ENCODE measurements at places on chromosomes 6 and 20.

DNA sequence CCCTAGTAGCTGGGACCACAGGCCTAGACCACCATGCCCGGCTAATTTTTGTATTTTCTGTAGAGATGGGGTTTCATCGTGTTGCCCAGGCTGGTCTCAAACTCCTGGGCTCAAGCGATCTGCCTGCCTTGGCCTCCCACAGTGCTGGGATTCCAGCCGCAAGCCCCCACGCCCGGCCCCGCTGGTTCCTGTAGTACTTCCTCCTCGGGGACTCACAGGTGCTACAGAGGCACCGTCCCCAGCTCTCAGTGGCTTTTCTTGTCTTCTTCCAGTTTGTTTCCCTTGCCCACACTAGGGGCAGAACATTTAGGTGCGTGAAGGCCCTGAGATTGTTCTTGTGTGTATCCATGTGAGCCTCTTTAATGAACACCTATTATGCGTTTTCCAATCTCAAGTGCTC, 773 bp upstream of the ZBP1 start:
- DNase-seq, result no peak

DNA sequence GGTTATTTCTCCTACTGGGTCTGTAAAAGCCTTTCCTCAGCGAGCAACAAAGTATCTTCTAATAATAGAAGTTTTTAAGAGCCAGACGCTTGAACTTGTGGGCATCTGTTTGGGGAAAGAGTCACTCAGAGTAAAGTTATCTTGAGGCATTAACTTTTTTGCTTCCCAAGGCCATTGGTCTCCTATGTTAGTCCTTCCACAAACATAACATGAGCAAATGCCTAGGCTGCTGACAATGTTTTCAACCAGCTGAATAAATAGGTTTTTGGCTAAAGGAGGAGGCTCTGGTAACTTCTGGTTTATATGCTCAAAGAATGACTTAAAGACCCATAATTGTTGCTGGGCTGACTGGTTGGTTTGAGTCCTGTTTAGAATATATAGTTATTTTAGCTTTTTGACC, 213.5 kb upstream of the SYNCRIP start:
- DNase-seq, result no peak

GRCh38 chr6:90412538-90413369, 116.1 kb upstream of the BACH2 start:
- DNase-seq, result no peak

DNA sequence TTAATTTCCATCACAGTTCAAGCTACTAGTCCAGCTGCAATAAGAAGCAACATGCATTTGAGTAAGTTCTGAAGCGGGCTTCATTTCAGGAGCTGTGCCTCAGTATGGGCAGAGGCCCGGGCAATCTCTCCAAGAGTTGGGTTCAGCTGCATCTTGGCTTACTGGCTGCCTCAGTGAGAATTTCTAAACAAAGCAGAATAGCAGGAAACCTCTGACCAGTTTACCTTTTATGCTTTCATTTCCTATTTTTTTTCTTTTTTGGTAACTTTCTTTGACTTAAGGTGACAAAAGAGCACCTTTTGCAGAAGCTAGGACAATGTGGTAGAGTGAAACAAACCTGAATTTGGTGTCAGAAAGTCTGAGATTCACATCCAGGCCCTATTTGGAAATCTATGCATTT, 51.0 kb upstream of the FBXO30 start:
- DNase-seq, result no peak

DNA sequence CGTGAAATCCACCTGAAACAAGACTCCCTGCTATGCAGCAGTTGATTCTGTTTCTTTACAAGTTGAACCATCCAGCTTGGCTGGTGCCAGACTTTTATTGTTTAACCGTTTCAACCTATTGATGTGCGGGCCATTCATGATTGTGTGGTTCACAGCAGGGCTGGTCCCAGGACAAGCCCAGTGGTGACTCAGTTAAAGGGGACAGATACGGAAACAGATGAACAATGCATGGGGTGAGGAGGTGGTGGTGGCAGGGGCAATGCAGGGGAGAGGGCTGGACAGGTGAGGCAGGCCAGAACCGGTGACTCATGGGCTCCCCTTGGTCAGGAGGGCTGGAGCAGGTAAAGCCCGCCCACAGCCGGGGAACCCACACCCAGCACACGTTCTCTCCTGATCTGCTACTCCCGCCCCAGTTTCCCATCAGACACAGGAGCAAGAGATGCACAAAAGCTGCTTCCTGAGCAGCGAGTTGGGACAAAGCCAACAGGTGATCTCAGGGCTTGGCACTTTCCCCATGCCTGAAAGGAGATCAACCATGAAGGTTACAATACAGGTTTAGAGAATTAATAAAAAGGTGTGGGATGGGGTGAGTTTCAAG, 232.2 kb downstream of the LY86 start:
- no peak for DNase-seq

- DNase-seq, result no peak
Observed at GRCh38 chr6:15861486-15861885, 198.7 kb upstream of the DTNBP1 start.

DNA sequence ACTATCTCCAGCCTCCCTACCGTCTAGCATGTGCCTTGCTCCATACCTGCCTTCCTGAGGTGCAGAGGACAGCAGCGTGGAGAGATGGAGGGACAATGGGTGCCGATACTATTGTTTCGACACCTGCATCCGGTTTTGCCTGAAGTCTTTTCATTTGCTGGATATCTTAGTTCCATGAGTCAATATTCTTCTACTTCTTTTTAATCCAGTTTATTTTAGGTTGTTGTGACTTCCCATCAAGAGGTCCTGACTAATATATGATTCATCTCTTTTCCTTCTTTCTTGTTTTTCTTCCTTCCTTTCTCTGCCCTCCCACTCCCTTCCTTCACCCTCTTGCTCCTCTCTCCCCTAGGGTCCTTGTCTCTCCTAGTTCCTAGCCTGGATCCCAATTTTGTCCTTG, 91.4 kb downstream of the CDH26 start:
- no peak for DNase-seq

DNA sequence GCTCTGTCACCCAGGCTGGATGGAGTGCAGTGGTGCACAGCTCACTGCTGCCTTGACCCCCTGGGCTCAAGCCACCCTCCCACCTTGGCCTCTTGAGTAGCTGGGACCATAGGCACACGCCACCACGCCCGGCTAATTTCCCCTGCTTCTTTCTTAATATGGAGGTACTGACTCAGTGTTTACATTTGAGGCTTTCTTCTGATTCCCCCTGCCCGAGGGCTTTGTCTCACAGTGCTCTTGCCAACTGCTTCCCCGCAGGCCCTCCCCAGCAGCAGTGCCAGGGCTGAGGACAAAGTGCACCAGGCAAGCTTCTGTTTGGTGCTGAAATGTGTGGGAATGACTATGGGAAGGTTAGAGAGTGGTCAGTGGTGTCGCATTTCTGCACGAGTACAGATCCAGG, 34.8 kb downstream of the NR2E1 start:
- DNase-seq, result peak; percentile 45

DNA sequence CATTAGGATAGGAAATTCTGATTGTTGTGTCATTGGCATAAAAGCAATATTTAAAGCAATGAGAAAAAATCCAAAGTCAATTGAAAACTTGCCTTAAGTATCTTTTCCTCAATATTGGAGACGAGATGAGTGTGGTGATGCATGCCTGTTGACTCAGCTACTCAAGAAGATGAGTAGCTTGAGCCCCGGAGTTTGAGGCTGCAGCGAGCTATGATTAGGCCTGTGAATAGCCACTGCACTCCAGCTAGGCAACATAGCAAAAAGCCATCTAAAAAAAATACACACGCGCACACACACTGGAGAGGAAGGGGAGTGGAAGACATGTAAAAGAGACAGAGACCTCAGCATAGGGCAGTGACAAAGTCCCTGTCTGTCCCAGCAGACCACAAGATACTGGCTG, 9.7 kb upstream of the MARCKS start:
- no peak for DNase-seq

All from small intestine (tissue), 16 donors.